ENCODE measurements at places on chromosomes 12 and 14.

DNA sequence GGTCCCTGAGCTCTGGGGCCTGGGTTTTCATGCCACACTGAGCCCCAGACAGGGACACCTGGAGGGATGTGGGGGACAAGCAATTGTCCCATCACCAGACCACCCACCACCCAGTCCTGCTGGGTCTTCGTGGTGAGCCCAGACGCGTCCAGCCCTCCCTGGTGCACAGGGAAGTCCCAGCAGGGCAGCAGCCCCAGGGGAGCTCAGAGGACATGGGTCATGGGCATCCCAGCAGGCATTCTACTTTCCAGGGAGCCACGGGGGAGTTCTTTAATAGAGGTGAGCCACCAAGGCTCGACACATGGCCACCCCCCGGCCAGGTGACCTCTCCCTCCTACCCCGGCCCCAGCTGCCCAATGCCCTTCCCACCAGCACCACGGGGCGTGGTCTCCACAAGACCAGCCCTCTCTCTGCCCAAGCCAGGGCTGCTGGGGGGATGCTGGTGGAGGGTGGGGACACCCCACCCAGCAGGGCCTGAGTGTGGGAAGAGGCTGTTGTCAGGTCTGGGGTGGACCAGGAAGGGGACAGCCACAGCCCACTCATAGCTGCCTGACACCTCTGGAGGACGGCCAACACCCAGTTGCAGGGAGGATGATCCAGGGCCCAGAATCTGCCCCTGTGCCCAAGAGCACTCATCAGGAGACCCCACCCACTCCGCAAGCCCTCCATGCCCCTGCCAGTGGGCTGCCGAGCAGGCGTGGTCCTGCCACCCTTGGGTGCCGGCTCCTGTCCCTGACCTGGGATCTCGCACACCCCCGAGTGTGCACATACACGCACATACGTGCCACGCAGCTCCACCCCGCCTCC is 14.1 kb downstream of the AKT1 start:
- DNase-seq = no peak

GRCh38 chr12:11703378-11703777 is 53.9 kb downstream of the ETV6 start:
- DNase-seq = no peak

DNA sequence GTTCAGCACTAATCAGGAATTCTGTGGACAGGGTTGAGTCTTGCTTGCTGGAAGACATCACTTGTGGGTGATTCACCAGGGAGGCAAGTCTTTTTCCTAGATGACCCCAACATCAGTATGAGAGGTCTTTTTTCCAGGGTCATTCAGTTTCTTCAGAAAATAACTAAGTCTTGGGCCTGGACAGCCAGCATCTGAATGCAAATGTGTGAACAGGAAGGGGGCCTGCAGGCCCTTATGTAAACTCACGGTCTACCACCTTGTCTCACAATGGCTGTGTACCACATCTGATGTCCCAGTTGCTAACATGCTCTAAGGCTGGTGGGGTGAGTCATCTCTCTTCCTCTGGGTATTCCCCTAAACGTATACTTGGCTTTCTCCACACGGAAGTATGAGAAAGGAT is 79.2 kb downstream of the HECTD4 start:
- DNase-seq = peak; percentile 74

- DNase-seq = no peak
Measured at GRCh38 chr12:71941174-71941573, 2.5 kb downstream of the TPH2 start.

DNA sequence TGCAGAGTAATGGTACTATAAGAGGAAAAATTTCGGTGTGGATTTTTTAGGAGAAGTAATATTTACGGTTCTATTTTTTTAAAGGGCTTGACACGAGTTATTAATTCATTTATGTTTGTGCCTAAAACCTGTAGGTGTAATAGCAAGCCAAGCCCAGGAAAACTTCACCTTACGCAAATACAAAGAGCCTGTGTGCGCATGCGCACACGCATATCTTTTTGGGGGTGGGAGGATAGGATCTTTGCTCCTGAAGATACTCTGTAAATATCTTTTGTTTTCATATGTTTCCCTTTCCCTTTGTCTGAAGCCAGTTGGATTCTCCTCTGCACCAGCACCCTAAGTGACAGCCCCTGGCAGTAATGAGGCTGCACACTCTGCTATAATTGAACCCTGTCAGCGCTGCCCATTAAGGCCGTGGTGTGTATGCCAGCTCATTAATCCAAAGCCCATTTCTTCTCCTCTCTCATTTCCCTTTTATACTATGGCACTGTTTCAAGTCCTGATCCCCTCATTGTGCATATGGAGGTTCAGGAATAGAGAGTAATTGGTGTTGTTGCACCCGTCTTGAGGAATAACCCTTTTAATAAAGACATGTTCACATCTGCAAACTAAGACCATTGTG is 327.2 kb upstream of the E2F7 start:
- DNase-seq = no peak

DNA sequence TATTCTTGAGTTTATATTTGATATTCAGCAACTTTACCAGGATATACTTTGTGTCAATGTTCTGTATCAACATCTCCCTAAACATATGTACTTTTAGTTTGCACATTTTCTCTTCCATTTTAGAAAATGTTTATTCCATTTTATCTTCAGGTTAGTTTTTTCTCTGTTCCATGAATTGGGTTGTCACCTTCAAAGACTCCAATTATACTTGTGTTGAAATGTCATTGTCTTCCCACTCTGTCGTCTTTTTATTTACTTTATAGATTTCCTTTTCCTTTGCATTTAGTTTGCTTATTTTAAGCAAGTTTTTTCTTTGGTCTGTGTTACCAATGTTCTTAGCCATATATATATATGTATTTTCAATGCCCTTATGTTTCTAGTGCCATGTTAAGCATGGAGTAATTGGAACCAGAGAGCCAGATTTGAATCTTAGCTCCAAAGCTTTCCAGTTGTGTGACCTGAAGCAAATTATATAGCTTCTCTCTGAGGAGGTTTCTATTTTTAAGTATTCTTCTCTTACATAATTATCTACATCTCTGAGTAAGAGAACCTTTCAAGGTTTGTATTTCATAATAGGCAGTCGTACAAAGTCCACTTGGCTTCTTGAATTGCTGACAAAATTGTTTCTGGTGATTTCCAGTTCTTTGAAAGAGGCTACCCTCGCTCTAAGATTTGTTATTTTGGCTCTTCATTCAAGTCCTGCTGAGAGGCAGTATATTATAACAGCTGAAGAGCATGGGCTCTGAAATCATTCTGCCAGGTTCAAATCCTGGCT is 85.8 kb upstream of the DYRK2 start:
- no peak for DNase-seq

- DNase-seq = no peak
Measured at GRCh38 chr12:9944391-9944790, 12.2 kb upstream of the CLEC2A start.

DNA sequence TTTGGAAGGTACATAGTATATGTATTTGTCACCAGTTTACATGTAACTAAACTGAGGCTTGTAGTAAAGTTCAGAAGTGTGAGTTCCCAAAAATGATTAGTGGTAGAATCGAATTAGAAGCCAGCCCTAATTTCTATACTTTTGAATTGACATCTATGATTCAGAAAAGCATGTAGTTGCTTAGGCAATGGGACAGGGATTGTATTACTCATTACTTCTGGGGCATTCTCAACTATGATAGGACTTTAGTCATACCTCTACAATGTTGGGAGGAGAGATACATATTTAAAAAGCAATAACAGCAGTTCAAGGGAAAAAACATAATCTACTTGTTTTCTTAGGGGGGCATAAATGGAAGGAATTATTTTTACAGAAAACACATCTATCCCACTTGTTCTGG is 277.9 kb upstream of the E2F7 start:
- DNase-seq = peak; percentile 7

- DNase-seq = peak; percentile 70
Measured at GRCh38 chr12:107884769-107885694, 110.5 kb downstream of the ASCL4 start.

DNA sequence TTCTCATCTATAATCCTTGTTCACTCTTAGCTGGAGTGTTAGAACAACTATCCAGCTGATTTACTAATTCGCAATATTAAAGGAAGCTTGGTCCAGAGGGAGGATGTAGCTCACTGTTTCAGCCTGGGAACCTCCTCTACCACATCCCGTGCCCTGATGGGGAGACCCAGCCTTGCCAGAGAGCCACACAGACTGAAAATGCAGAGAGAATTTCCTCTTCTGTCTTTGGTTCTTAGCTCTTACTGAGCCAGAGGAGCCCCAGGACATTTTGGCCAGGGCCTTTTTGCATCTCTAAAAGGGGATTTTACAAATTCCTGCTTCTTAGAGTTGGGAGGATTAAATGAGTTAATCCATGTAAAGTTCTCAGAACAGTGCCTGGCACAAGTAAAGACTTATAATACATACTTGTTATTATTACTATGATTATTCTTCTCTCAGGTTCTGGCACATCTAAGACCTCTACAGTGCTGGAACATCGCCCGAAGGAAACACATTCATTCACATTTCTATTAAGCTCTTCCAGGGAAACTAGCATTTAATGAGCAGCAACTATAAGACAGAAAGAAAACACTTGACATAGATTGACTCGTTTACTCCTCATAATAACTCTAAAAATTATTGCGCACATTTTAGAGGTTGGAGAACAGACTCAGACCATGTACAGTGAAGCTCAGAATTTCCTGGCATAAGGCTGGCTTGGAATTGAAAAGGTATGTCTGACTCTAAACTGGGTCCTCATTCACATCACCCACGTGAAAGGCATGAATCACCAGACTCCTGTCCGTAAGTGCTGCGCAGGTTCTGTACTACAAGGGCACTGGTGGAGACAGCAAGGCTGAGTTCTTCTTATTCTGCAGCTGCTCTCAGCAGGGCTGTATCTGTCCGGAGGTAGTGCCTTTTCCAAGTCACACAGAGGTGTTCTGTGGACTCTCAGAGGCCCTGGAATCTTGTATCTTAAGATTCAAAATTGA is 27.8 kb upstream of the AEBP2 start:
- no peak for DNase-seq

DNA sequence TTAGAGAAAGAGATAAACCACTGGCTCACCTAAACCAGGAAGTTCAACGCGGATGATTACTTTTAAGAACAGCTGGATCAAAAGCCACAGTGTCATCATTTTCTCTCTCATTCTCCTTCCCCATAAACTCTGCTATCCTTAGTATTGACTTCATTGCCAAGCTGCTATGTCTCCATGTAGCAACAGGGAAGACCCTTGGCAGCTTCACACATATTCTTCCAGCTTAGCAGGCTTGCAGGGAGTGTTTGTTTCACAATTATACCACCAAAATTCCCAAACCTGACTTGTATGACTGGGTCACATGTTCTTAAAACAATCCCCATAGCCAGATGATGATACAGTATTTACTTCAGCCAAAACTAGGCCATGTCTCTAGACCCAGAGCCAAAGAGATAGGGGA is 235.5 kb downstream of the PAWR start:
- peak; percentile 38 for DNase-seq

DNA sequence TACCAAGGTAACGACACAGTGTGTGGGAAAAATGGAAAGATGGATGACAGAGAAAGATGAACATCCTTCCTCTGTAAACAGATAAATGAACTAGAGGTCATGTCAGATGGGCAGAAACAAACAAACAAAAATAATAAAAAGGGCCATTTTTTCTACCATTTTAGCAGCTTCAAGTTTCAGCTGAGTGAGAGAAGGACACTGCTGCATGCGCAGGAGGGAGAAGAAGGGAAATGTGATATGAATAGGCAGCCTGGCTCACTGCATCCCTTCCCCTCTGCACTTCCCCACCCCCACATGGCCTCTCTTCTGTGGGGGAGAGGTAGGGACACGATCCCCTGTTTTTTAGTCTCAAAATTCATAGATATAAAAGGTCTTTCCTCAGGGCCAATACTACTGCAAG is 492.0 kb downstream of the NELL2 start:
- no peak for DNase-seq
